ENCODE measurements at places on chromosomes 5 and 9. TPM values are rescaled to one million over a fixed set of nuclear protein-coding genes. Genes with fewer than 3 reads are reported as not detected.
A peak's percentile ranks its signal among the peaks of the same experiment; 100 is the strongest.

Gene LHX6
- 1.2 TPM for total RNA-seq

Gene PLAA
- total RNA-seq = 24.4 TPM

Gene MAP1B
- 16.2 TPM for total RNA-seq

Gene PFN3
- not detected for total RNA-seq

Gene GRXCR2
- total RNA-seq = not detected

Gene MORN5
- total RNA-seq = 7.0 TPM

Gene CCL27
- not detected for total RNA-seq

Gene MELK
- 11.9 TPM for total RNA-seq

DNA sequence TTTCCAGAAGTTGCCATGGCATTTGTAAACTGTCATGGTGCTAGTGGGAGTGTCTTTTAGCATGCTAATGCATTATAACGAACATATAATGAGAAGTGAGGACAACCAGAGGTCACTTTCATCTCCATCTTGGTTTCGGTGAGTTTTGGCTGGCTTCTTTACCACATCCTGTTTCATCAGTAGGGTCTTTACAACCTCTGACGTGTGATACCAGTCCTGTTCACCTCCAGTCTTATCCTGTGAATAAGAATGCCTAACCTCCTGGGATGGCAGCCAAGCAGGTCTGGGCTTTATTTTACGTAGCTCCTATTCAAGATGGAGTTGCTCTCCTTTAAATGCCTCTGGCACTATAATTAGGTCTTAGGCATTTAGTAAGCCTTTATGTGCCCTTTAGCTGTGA is 20.4 kb upstream of the RFK start:
- no peaks in the 10 kb centered on the region for H3K27me3 ChIP-seq
- no peaks in the 10 kb centered on the region for H3K4me1 ChIP-seq
- H3K27ac ChIP-seq = no peak overlapping the region
- no peak overlapping the region for H3K4me3 ChIP-seq

GRCh38 chr5:160539431-160539830 is 117.8 kb downstream of the PTTG1 start:
- H3K4me3 ChIP-seq = no peak overlapping the region
- no peak for DNase-seq
- no peaks in the 10 kb centered on the region for H3K27me3 ChIP-seq
- no peak overlapping the region for H3K27ac ChIP-seq
- H3K4me1 ChIP-seq = no peaks in the 10 kb centered on the region
- H3K36me3 ChIP-seq = no peaks in the 10 kb centered on the region

GRCh38 chr5:4548341-4548740 is 591.8 kb upstream of the ADAMTS16 start:
- H3K4me1 ChIP-seq = no peaks in the 10 kb centered on the region
- H3K27ac ChIP-seq = no peak overlapping the region
- no peaks in the 10 kb centered on the region for H3K36me3 ChIP-seq
- H3K27me3 ChIP-seq = no peaks in the 10 kb centered on the region

- no peaks in the 10 kb centered on the region for H3K4me1 ChIP-seq
- DNase-seq = no peak
- no peak overlapping the region for H3K4me3 ChIP-seq
- H3K36me3 ChIP-seq = no peaks in the 10 kb centered on the region
These were observed 523.0 kb upstream of the CDH9 start for GRCh38 chr5:27561408-27561807.

- no peaks in the 10 kb centered on the region for H3K27me3 ChIP-seq
- H3K4me1 ChIP-seq = no peaks in the 10 kb centered on the region
- no peak overlapping the region for H3K27ac ChIP-seq
- no peak overlapping the region for H3K4me3 ChIP-seq
- H3K36me3 ChIP-seq = no peaks in the 10 kb centered on the region
These were observed 90.4 kb upstream of the MVB12B start for GRCh38 chr9:126236273-126236672.

GRCh38 chr5:168209997-168210396 is 81.4 kb upstream of the WWC1 start:
- H3K4me3 ChIP-seq = no peak overlapping the region
- H3K27me3 ChIP-seq = no peaks in the 10 kb centered on the region
- no peak overlapping the region for H3K27ac ChIP-seq
- no peaks in the 10 kb centered on the region for H3K4me1 ChIP-seq
- H3K36me3 ChIP-seq = no peaks in the 10 kb centered on the region

DNA sequence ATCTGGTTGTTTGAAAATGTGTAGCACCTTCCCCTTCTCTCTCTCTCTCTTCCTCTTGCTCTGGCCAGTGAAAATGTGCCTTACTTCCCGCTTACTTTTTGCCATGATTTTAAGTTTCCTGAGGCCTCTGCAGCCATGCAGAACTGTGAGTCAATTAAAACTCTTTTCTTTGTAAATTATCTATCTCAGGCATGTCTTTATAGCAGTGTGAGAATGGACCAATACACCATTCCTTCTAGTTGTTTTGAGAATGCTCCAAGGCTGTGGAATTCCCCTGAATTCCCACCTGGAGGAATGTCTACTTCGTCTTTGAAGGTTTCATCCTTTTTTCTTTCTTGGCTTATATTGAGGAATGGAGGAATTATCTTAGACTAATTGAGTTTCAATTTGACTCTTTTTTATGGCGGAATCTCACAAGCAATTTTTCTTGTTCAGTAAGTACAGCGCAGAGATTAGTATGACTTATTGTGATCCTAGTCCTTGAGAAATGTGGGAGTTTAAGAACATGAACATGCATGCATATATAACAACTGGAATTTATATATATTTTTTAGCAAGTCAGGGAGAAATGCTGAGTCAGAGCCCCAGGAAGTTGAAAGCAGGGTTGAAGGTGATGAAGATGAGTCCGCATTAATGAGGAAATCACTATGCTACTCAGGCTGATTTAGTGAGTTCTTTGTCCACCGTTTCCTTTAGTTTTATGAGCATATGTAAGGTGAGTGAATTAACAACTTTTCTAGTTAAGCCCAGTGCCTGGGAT is 488.1 kb upstream of the ADAMTS16 start:
- H3K4me3 ChIP-seq = no peak overlapping the region
- no peaks in the 10 kb centered on the region for H3K4me1 ChIP-seq
- no peak overlapping the region for H3K27ac ChIP-seq
- H3K36me3 ChIP-seq = no peaks in the 10 kb centered on the region
- no peaks in the 10 kb centered on the region for H3K27me3 ChIP-seq

- H3K27ac ChIP-seq = no peak overlapping the region
- H3K4me3 ChIP-seq = no peak overlapping the region
- no peaks in the 10 kb centered on the region for H3K27me3 ChIP-seq
- DNase-seq = no peak
- H3K4me1 ChIP-seq = no peaks in the 10 kb centered on the region
- no peaks in the 10 kb centered on the region for H3K36me3 ChIP-seq
These were observed 112.3 kb downstream of the SLC28A3 start for GRCh38 chr9:84228130-84228720.

GRCh38 chr5:117692606-117693005 is 1118.0 kb upstream of the SEMA6A start:
- DNase-seq = no peak
- no peaks in the 10 kb centered on the region for H3K4me1 ChIP-seq
- H3K27me3 ChIP-seq = no peaks in the 10 kb centered on the region
- H3K27ac ChIP-seq = no peak overlapping the region

DNA sequence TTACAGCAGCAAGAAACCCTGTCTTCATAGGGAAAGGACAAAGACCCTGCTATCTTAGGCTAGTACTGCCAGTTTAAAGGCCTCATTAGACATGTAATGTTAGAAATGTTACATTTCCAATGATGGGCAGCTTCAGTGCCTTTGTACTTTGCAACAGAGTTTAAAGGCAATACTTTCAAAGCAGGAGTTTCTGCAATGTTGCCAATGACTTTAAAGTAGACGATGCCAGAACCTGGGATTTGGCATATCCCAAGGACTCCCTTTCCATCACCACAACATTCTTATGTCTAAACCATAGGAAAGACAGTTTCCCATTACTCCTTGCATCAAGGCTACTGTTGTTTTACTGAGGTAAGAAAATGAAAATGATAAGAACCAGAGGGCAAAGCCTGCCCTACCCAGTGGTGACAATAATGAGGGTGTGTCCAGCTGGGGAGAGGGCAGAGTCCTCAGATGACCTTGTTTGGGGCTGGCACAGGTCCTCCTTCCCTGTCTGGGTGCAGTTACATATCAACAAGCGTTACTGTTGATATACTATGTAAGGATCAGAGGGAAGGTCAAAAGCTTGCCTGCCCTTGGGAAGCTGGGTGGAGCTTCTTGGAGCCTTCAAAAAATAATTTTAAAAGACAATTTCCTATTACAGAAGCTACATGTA is 27.5 kb upstream of the MLANA start:
- H3K27ac ChIP-seq = peak overlapping the region; percentile 42
- H3K4me3 ChIP-seq = no peak overlapping the region
- H3K36me3 ChIP-seq = no peaks in the 10 kb centered on the region
- no peaks in the 10 kb centered on the region for H3K4me1 ChIP-seq
- no peaks in the 10 kb centered on the region for H3K27me3 ChIP-seq
- peak; percentile 82 for DNase-seq

DNA sequence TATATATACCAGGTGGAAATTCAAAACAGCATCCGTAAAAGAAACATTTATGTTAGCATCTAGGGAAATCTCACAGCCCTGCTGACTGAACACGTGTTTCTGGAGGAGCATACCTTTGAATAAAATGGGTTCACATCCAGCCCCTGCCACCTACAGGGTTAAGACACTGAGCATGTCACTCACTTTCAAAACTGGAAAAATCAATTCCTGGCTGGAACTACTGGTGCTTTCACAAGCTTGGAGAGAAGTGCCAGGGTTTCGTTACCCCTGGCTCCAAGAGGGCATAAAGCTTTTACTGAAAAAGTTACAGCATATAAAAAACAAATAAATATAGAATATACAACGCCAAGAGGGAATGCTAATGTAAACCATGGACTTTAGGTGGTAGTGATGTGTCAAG is 48.0 kb downstream of the SERINC5 start:
- H3K27ac ChIP-seq = no peak overlapping the region
- no peak overlapping the region for H3K4me3 ChIP-seq
- H3K36me3 ChIP-seq = no peaks in the 10 kb centered on the region
- H3K4me1 ChIP-seq = peaks cover 3% of the 10 kb centered on the region
- H3K27me3 ChIP-seq = no peaks in the 10 kb centered on the region
- DNase-seq = no peak

DNA sequence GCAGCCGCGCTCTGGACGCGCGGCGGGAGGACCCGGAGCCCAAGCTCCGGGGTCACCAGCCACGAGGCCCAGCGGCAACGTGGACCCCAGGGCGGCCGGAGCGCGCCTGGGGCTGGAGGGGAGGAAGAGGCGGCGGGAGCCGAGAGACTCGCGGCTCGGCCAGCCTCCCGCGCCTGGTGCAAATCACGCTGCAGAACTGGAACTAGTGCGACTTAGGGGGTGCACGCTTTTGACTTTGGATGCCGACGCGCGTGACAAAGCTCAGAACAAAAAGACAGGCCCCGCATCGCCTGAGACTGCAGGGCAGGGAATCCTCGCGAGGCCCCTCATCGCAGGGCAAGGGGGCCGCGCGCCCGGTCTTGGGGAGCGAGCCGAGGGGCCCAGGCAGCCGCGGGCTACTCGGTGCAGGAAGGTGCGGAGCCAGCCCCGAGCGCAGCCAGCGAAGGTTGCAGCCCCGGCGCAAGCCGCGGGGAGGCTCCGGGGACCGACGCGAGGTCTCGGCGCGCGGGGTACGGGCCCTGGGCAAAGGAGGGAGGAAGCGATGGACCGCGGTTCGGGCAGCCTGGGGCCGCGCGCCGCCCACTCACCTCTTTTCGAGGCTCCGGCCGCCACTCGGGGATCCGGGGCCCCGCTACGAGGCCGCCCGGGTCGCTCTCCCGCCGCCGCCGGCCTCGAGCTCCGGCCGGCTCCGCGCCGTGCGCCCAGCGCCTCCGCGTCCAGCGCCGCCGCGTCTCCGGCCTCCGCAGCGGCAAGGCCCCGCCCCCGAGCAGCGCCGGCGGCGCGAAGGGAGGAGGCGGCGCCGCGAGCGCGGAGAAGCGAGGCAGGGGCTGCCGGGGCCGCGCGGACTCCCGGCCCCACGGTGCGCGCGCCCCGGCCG is at the start of gene GOLM1:
Gene GOLM1, minus strand, starts transcription at position 735 of the 877 bp plus-strand sequence. CDS start 20,238 bp downstream, outside the sequence.
- H3K27me3 ChIP-seq = no peaks in the 10 kb centered on the region
- no peaks in the 10 kb centered on the region for H3K36me3 ChIP-seq
- DNase-seq = peak; percentile 48

GRCh38 chr5:115838885-115839518 is 2.4 kb downstream of the ATG12 start:
- H3K4me3 ChIP-seq = no peak overlapping the region
- H3K27me3 ChIP-seq = no peaks in the 10 kb centered on the region
- DNase-seq = no peak
- no peaks in the 10 kb centered on the region for H3K36me3 ChIP-seq
- peaks cover 21% of the 10 kb centered on the region for H3K4me1 ChIP-seq

DNA sequence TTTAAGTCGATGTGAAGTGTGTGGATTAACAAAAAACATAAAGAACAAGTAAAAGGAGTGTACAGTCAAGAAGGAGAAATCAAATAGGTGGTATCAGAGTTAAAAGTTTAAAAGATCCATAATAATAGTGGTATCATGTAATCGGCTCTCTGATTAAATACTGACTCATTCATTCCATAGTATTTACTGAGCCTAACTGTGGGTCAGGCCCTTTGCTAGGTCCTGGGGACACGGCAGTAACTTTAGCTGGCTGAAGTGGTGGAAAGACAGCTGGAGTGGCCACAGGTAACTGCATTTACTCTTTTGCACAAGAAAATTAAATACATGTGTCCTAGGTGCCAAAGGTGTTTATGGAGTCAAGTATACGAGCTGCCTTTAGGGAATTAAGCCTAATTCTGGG is 124.0 kb downstream of the GNAQ start:
- no peaks in the 10 kb centered on the region for H3K4me1 ChIP-seq
- DNase-seq = no peak
- H3K4me3 ChIP-seq = no peak overlapping the region
- no peaks in the 10 kb centered on the region for H3K36me3 ChIP-seq

DNA sequence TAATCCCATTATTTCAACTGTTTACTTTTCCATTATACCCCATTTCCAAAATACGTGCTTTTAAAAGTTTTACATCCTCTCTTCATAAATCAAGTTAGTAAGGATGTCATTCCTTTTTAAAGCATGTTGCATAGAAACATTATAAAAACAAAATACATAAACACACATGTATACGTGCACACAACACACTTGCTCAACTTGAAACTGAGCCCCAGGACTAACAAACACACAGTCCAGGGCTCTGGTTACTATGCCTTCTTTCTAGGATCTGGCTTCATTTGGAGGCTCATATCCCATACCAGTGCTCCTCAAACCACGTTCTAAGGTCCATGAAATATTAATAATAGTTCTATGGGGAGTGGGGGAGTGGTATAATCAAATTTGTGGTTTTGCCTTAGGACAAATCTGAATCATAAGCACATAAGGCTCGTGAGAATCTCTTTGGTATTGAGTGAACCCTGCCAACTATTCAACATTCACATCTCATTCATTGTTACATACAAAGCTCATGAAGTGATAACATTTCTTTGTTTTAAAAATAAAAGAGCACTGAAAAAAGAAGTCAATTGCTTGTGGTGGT is 55.2 kb downstream of the NFIB start:
- no peak overlapping the region for H3K27ac ChIP-seq
- H3K4me3 ChIP-seq = no peak overlapping the region
- no peaks in the 10 kb centered on the region for H3K4me1 ChIP-seq
- no peaks in the 10 kb centered on the region for H3K27me3 ChIP-seq
